ENCODE measurements at places on chromosomes 11 and 22.

DNA sequence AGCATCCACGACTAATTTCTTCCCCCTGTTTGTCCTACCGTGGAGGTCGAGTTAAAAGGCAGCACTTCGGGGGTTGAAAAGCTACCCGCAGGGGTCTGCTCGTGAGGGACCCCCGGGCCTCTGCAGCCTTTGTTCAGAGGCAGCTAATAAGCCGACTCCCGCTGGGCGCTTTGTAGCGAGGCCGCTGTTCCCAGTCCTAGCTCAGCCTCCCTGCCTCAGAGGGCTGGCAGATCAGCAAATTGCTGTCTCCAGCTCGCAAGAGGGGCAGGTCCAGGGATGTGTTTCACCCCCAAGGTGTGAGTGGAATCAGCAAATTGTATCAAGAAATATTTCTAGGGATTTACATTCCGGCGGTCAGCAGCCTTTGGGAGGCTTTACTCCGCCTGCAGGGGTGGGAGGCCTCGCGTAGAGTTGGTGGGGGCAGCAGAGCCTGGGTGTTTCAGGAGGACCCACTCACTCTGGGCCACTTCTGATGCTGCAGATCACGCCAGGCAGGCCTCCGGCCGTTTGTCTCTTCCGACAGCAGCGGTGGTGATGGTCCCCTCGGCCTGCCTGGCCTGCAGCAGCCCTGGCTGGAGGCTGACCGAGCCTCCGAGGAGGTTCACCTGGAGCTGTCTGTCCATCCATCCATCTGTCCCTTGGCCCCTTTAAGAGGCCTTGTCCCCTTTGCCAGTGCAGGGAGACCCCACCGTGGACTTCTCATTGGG lies 21.6 kb upstream of the KCNQ1OT1 start:
- no peak for DNase-seq

DNA sequence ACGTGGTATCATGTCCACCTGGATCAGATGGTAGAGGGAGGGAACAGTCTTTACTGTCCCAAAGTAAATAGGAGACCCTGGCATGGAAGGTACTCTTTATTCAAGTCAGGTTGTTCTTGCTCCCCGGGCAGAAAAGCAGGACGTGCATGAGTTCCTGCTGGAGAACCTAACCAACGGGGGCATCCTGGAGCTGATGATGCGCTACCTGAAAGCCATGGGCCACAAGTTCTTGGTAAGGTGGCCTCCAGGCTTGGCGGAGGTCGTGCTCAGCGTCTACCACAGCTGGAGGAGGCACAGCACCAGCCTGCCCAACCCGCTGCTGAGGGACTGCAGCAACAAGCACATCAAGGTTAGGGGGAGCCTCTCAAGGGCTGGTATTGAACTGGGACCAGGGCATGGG lies 48.7 kb downstream of the CABIN1 start:
- no peak for DNase-seq

- no peak for DNase-seq
Measured at GRCh38 chr11:76795936-76796441, 12.8 kb downstream of the TSKU start.

DNA sequence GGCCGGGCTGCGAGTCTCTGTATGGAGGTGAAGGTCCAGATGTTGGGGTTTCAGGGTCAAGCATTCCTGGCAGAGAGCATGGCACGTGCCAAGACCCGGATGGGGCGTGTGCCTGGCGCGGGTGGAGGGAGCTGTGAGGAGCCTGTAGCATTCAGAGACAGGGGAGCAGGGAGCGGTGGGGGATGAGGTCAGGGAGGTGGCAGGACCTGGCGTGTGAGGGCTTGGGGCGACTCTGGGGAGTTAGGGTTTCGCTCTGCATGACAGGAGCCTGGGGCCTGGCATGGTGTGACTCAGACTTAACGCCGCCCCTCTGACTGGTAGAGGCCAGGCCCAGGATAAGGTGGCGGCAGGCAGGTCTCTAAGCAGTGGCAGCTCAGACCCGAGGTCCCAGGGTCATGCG lies 103.0 kb downstream of the KCNQ1 start:
- DNase-seq = no peak

GRCh38 chr11:17840101-17840548 lies 105.5 kb downstream of the KCNC1 start:
- no peak for DNase-seq

GRCh38 chr11:103898577-103899336 lies 137.7 kb upstream of the DDI1 start:
- DNase-seq = no peak

- no peak for DNase-seq
Measured at GRCh38 chr11:87236368-87236767, 198.6 kb downstream of the TMEM135 start.

- no peak for DNase-seq
Measured at GRCh38 chr22:22728382-22728781, 84.0 kb downstream of the GGTLC2 start.

GRCh38 chr22:37544955-37545702 lies 15.2 kb upstream of the CDC42EP1 start:
- no peak for DNase-seq

DNA sequence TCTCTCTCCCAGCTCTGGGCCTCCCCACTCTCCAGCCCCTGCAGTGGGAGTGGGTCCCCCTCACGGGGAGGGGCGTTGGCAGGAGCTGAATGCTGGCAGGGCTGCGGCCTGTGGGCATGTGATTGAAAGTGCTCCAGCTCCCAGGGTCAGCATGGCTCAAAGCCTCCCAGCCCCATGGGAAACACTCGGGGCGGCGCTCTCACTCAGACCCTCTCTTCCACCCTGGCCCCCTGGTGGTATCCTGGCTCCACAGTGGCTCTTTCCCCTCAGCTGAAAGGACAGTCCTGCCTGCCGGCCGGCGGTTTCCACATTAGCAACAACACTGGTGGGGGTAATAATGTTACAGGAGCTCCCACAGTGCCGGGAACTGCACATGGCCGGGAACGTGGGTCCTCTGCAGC lies 35.5 kb downstream of the POLR3H start:
- DNase-seq = no peak

DNA sequence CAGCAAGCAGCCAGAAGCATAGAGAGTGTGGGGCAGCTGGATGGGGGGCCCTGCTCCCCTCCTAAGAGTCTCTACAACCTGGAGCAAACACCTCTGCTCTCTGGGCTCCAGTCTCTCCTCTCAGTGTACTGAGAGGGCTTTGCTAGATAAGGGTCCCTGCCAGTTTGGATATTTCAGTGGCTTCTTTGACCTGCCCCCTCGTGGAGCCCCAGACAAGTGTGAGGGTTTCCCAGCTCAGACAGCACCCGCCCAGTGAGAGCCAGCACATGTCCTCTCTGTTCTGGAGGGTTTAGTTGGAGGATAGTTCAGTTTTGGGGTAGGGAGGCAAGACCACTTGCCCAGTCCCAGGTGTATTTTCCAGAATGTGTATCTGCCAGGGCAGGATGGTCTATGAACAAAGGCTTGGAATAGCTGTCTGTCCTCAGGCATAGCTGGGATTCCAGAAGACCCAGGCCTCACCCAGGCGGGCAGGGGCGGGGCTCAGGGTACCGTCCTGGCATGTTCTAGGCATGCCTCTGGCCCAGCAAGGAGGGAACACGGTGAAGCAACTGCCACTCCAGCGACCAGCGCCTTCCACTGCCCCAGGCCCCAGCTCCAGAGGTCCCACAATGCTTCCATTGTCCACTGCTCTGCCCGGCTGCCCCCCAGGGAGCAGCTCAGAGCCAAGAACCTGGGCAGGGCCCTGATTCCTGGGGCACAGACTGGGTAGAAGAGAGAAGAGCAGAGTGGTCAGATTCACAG lies 7.5 kb upstream of the MICALL1 start:
- DNase-seq = no peak

GRCh38 chr22:37043828-37044538 lies 7.6 kb upstream of the KCTD17 start:
- DNase-seq = no peak

DNA sequence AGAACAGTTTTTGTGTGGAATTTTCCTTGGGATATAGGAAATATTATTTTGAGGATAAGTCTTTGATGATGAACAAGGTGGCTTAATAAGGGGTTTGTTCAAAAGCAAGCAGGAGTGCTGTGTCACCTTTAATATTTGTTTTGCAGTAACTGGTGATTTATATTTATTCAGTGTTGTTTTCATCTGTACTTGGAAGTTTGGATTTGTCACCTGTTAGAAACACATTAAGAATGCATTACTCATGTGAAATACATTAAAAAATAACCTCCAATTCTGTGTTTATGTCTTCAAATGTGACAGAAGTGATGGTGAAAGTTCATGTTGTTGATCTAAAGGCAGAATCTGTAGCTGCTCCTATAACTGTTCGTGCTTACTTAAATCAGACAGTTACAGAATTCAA lies 70.5 kb downstream of the DKK3 start:
- no peak for DNase-seq

DNA sequence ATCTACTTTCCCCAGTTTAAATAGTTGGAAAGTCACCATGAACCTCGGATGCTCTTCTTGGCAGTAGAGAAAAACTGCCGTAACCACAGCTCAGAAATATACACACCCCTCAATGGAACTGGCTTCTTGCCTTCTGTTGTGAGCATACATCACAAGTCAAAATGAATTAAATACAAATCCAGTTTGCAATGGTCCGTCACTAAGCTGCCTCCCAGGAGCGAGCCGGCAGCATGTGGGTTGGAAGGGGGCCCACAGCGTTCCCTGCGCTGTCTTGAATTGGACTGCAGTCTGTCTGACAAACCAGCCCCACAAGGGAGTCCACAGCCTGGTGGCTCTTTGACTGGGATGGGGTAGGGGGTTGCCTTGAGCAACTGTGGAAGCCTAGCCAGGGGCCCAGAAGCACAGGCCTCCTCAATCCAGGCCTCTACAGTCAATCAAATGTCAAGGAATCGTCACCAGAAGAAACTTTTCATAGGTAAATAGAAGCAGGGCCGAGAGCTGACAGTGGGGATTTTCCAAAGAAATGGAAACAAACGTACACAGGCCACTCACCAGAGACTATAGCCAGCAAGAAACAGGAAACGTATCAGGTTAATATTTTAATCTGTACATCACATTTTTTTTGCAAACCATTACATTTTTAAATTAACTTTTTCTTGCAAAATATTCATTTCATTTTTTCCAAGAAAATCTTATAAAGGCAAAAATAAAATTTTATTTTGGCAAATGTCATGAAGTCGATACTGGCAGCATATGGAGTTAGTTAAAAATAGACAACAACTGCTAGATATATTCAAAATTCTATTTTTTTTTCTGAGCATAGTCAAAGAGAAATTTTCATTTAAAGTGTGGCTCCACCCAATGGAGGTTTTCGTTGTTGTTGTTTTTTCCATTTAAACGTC lies 38.5 kb downstream of the C11orf58 start:
- peak; percentile 77 for DNase-seq

GRCh38 chr22:38867471-38868285 lies 4.3 kb downstream of the CBX6 start:
- no peak for DNase-seq

DNA sequence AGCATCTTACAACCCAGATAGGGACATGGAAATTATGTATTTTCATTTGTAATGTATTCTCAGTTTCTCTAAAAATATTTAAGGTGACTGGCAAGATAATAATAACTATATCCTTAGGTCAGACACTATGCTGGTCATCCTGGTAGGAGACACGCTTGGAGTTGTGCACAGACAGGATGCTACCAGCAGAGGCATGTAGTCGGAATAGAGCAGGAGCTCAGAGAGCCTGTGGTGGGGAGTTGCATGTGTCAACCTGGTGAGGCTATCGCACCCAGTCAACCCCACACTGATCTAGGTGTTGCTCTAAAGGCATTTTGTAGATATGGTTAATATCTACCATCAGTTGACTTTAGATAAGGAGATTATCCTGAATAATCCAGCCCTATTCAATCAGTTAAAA lies 318.5 kb downstream of the MIAT start:
- DNase-seq = no peak

DNA sequence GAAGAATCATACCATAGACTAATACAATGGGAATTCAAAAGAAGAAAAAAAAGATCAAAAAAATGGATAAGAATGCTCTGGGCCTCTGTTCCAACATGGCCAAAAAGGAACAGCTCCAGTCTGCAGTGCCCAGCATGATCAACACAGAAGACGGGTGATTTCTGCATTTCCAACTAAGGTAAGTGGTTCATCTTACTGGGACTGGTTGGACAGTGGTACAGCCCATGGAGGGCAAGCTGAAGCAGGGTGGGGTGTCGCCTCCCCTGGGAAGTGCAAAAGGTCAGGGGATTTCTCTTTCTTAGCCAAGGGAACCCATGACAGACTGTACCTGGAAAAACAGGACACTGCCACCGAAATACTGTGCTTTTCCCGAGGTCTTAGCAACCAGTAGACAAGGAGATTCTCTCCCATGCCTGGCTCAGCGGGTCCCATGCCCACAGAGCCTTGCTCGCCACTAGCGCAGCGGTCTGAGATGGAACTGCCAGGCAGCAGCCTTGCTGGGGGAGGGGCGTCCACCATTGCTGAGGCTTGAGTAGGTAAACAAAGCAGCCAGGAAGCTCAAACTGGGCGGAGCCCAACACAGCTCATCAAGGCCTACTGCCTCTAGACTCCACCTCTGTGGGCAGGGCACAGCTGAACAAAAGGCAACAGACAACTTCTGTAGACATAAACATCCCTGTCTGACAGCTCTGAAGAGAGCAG lies 428.4 kb downstream of the MN1 start:
- DNase-seq = no peak

GRCh38 chr11:342328-342727 lies 21.7 kb upstream of the IFITM3 start:
- DNase-seq = no peak

DNA sequence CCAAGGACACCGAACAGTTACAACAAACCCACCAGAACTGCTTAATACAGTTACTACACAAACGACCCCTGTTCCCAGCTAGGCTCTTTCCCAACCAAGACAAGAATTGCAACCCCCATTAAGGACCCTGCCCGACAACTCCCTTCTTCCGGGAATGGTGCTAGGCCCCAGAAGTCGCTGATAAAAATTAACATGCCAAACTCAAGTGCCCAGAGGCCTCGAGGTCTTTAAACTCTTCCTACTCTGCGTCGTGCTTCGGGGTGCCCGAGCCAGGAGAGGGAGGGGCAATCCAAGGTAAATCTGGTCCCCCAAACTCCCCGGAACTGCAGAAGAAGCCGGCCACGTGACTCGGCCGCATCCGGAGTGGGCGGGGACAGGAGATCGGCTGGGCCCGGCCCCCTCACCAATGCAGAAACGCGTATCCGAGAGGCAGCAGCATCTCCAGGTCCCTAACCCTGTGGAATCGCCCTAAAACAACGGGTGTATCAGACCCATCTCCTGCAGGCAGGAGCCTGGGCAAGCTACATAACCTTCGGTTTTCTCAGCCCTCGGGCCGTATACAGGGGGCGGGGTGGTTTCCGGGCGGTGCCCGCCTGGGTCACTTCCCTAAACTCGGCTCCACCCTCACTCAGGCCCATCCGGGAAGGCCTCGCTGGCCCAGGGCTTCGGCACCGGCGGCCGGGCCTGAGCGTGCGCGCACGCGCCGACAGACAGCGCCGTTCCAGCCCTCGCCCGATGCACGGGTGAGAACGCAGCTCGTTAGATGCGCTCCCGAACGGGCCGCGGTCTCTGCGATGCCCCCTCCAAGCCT lies 1.1 kb downstream of the CFL1 start:
- DNase-seq = no peak

- peak; percentile 51 for DNase-seq
Measured at GRCh38 chr22:50250555-50251476, at the start of gene HDAC10. HDAC10 (minus strand) TSS chr22:50251265; CDS start chr22:50251032, 233 bp downstream.

- no peak for DNase-seq
Measured at GRCh38 chr22:47190957-47191670, 428.7 kb downstream of the TBC1D22A start.

- DNase-seq = no peak
Measured at GRCh38 chr11:125591649-125592304, 875 bp upstream of the STT3A start.

- no peak for DNase-seq
Measured at GRCh38 chr22:44459041-44459440, 39.0 kb downstream of the RTL6 start.

GRCh38 chr11:12618743-12619540 lies 55.3 kb upstream of the TEAD1 start:
- no peak for DNase-seq

Data from fibroblast of the conjunctiva (primary cell).